ENCODE measurements at places on chromosomes 5 and 9. TPM values are rescaled to one million over a fixed set of nuclear protein-coding genes. Genes with fewer than 3 reads are reported as not detected.

The LCN2 gene
- total RNA-seq = not detected

The CCNI2 gene
- total RNA-seq = not detected

The OR1N1 gene
- total RNA-seq = not detected

The F12 gene
- 0.63 TPM for total RNA-seq
